ENCODE measurements at places on chromosomes 11 and 22.

- DNase-seq = no peak
Measured at GRCh38 chr11:60910281-60910687, 3.7 kb upstream of the TMEM109 start.

DNA sequence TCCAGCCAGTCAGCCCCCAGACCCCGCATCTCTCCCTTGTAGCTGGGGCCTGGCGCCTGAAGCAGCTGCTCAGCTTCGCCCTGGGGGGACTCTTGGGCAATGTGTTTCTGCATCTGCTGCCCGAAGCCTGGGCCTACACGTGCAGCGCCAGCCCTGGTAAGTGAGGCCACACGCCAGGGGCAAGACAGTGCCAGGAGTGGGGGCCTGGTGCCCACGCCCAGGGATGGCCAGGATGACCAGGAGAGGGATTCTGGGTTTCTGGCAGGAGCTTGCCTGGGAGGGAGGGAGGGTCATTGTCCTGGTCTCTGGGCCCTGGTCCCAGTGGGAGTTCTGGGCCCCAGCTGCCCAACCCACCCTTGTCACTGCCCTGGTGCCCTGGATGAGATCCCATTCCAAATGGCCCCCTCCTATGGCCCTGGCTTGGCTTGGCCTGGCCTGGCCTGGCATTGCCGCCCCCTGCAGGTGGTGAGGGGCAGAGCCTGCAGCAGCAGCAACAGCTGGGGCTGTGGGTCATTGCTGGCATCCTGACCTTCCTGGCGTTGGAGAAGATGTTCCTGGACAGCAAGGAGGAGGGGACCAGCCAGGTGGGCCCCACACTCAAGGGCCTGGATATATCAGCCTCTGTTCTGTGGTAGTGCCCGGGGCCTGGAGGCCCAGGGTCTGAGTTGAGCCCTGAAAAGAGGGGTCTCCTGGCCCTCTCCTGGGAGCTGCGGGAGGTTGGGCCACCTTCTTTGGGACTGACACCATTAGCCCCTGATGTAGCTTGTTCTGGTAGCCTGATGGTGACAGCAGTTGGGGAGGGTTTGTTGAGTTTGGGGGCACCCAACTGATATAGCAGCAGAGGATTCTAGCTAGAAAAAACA lies 3.7 kb downstream of the SLC39A13 start:
- DNase-seq = no peak

DNA sequence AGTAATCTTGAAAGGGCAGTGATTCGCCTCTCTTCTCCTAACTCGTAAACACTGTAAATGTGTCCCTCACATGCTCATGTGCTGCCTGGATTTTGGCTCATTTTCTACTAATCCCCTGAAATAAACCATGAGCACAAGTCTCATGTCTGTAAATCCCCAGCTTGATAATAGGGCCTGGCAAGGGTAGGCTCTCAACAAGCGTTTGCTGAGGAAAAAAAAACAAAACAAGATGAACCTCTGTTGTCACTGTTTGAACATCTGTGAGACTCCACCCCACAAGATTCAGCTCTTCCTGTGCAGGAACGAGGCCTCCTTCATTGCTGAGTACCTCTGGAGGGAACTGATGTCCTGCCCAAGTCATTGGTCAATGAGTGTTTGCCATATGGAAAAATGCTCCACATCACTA lies 4.5 kb upstream of the CYB5R2 start:
- DNase-seq = no peak

- DNase-seq = no peak
Measured at GRCh38 chr22:24843048-24843447, 37.0 kb downstream of the SGSM1 start.

- no peak for DNase-seq
Measured at GRCh38 chr11:69594481-69594880, 46.5 kb upstream of the CCND1 start.

- DNase-seq = no peak
Measured at GRCh38 chr11:117166491-117166890, 12.1 kb upstream of the SIDT2 start.

DNA sequence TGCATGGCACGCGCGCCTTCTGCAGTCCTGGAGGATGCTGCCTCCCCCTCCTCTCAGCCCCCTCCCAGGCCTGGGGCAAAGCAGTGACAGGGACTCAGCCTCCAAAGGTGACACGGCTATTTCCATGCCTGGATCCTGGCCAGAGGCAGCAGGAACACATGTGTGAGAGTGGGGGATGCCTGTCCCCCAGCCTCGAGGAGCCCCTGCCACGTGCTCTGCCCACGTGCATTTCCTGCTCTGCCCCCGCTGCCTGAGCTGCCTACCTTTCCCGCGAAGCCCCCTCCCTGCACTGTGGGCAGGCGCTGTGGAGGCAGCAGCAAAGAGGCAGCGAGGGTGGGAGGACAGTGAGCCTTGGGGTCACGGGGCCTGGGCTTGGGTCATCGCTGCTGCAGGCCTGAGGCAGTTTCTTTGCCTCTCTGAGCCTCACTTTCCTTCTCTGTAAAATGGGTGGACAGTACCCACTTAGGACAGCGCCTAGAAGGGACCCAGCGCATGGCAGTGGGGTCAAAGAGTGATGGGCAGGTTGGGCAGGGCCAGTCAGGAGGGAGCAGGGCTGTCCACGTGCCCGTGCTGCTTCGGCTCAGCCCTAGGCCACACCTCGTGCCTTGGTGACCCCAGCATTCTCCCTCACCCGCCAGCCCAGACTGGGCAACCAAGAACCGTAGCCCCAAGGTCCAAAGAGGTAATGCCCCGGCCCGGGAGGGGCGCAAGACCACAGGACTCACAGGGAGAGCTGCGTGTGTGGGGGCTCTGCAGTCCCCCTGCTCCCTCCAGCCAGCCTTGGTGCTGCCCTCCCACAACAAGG lies 48.6 kb downstream of the FLRT1 start:
- DNase-seq = no peak

DNA sequence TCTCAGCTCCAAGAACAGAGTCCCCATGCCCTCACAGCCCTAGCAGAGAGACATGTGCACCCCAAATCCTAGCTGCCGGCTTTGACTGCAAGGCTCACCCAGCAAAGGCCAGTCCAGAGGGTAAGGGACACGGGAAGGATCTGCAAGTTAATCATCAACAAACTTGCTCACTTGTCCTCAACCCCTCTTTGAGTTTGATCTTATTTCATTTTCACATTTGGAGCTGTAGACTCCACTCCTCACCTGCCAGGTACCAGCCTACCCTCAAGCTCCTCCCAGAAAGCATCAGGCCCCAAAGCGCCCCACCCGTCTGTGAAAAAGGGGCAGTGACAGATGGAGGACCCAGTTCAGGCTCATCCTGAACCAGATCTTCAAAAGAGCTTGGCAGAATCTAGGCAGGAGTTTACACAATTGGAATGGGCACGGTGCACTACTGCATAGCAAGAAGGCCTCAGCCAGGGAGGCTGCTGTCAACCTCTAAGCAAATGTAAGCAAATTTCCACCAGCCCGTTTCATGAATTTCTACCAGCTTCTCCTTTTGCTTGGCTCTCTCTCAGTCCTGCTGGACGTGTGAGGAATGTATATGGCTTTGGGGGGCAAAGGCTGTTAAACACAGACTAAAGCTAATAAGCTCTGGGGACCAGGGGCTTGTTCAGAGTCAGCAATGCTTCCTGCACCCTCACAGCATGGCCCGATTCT lies 5.5 kb downstream of the EHD1 start:
- DNase-seq = no peak

DNA sequence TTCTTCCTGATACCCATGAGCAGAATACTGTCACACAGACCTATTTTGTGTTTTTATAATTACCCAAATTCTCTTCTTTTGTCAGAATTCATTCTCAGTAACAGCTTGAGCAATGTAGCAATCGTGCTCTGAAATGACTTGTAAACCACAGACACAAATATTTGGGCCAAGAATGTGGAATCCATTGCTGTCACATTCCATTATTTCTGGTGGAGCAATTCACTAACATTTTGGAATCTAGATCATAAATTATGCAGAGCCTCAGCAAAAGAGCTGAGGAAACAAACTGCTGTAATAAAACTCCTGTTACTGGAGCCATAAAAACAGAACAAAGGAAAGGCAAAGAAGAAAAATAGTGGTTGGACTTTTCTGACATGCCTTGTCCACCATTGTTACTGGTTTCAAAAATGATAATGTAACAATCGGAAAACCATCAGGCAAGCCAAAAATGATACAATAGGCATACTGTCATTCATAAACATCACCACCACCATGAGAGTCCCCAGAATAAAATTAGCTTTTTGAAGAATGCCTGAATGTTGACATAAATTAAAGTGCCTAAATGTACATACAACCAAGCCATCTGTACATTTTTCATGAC lies 223.4 kb upstream of the PITPNB start:
- DNase-seq = no peak

GRCh38 chr22:19905347-19906276 lies 36.0 kb upstream of the COMT start:
- no peak for DNase-seq

GRCh38 chr22:43343262-43343669 lies at the start of gene SCUBE1:
SCUBE1 (minus strand) TSS chr22:43343372; CDS start chr22:43343261, 111 bp downstream.
- peak; percentile 22 for DNase-seq

GRCh38 chr11:126173257-126173656 lies 38.2 kb downstream of the RPUSD4 start:
- no peak for DNase-seq

- DNase-seq = no peak
Measured at GRCh38 chr11:107018902-107019493, 722 bp upstream of the GUCY1A2 start.

DNA sequence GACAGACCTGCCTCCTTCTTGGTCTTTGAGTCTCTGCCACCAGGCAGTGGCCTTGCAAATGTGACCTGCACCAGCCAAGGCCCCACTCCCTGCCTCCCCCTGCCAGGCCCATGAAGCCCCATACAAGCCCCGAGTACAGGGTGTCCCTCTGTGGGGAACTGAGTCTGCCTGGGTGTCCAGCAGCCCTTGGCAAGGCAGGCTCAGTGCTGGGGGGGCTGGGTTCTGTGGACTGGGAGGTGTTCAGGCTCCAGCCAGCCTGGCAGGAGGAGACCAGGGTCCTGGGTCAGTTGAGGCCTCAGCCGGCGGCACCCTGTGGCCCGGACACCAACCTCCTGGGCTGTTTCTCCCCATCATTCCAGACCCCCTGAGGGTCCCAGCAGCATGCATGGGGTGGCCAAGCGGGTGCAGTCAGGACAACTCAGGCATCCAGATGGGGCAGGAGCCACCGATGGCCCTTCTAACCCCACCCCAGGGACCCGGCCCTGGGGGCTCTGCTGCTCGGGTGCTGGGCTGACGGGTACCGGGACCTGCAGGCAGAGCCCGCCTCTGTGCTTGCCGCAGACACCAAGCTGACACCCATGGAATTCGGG lies 5.7 kb downstream of the MUC5AC start:
- no peak for DNase-seq

DNA sequence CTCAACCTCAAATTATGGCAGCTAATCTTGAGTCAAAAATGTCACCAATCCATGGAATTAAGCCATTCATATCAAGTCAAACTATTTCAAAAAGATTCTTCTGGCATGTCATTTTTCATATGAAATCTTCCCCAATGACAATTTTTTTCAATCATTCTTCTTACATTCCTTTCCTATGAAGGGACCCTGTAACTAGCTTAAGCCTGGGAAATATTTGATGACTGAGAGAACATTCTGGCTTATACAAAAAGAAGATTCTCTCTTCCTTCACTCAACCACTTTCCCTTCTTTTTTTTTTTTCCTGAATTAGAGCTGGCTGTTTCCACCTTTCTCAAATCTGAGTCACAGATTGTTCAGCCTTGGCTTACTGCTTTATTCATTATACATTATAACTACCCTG lies 903.7 kb downstream of the FAM181B start:
- DNase-seq = no peak

DNA sequence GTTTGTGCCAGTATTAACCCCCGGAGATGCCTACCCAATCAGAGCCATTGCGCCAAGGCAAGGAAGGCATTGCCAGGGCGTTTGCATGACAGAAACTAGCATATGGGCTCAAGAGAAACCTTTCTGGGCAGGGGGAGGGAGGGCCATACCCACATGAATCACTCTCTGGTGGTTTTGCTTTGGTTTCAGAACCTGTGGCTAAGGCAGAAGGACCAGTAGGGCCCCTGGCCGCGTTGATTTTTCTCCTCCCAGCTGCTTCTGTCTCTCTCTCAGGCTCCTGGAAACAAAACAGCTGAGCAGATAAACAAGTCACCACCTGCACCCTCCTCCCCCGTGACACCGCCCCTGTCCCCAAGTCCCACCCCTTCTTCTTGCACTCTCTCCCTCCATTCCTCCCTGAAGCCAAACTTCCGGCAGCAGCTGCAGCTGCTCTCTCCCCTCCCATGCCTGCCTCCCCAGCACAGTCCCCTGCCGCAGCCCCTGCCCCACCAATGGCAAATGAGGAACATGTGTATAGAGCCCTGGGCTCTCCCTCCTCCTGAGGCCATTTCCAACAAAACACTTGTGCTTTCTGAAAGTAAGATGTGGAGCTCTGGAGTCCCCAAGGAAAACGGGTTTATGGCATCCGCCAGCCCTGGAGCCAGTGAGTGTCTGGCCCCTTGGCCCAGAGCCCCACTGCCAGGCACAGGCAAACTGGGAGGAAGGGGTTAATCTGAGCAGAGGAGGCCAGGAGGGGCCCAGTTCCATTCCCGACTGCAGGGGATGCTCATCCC lies 39.0 kb upstream of the ADA2 start:
- no peak for DNase-seq

DNA sequence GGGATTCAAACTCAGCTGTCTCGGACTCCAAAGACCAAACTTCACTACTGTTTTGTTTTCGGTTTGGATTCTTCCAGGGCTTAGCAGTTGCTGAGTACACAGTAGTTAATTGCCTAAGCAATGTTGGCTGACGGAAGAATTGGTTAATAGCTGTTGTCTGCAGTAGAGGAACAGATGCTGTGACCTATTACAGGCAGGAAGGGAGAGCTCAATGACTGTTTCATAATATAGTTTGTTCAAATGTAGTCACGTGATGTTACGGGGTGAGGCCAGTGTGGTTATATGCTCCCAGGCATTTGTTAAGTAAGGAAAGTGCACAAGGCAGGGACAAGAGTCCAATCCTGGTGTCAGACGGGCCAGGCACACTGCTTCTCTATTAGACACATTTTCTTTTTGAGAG lies 222.6 kb upstream of the CCDC90B start:
- DNase-seq = no peak

- DNase-seq = no peak
Measured at GRCh38 chr11:117428186-117428855, 100.7 kb downstream of the CEP164 start.

DNA sequence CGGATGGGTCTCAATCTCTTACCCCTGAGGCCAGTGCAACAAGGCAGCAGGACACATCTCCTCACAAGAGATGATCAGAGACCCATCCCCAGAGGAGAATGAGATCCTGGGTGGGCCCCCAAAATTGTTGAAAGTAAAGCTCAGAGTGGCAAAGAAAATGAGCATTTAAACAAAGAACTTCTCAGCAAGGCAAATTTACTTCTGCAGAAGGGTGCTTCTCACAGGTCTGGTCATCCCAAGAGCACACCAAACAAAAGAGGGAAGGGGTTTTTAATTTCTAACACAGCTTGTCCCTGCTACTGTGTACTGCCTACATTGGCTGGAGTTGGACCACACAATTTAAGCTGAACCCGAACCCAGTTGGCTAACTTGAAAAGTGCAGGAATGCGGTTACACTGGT lies 1628.6 kb upstream of the RAG2 start:
- DNase-seq = no peak

Measured in stimulated activated CD8-positive, alpha-beta memory T cell treated with anti-CD3 and anti-CD28 coated beads, Interleukin-15, amount 100 ng/mL, for 24 hours (primary cell).